Dermis microvascular lymphatic vessel endothelial cell (primary cell): ENCODE measurements at places on chromosomes 5 and 9.

DNA sequence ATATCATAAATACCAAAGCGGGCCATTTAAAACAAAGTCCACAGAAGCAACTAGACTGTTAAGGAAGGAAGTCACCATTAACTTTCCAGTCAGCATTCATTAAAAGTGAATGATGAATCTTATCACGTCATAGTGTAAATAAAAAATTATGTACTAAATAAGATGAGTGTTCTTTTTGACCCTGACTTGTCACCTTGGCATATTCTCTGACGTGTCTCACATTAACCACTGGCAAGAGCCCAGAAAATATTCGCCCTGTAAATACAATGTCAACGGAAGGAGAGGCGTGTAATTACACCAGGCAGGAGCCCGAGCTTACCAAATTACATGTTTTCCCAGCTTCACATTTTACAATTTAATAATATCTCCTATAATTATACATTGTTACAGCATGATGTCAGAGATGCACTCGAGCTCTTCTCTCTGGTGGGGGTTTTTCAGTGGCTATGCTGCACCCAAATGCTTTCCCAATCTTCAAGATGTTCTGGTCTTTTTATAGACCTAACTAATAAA is 29.3 kb upstream of the UBE2QL1 start:
- DNase-seq: peak; percentile 67

GRCh38 chr5:132566657-132567056 is 9.9 kb downstream of the RAD50 start:
- DNase-seq: no peak

DNA sequence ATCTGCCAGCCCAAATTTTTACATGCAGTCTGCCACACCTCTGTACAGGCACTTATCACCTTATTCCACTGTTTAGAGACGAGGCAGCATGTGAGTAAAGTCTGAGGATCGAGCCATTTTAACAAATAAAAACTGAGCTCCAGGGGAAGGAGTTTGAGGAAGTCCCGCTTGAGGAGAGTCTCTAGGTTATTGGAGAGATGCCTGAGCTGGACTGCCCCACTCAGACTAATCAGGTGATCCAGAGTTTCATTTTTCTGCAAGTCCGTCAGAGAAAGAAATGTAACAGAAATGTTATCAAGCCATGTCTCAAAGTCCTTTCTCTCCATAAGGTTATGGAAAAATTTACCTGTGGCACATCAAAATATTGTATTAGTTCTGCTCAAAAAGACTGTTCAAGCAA is 5.3 kb downstream of the FBXW2 start:
- no peak for DNase-seq

- no peak for DNase-seq
Observed at GRCh38 chr9:85522459-85523092, 219.2 kb downstream of the AGTPBP1 start.

- DNase-seq: no peak
Observed at GRCh38 chr9:28916348-28916747, 1343.1 kb upstream of the C9orf72 start.
